ENCODE measurements at places on chromosomes 7 and 10.
A peak's percentile ranks its signal among the peaks of the same experiment; 100 is the strongest.

DNA sequence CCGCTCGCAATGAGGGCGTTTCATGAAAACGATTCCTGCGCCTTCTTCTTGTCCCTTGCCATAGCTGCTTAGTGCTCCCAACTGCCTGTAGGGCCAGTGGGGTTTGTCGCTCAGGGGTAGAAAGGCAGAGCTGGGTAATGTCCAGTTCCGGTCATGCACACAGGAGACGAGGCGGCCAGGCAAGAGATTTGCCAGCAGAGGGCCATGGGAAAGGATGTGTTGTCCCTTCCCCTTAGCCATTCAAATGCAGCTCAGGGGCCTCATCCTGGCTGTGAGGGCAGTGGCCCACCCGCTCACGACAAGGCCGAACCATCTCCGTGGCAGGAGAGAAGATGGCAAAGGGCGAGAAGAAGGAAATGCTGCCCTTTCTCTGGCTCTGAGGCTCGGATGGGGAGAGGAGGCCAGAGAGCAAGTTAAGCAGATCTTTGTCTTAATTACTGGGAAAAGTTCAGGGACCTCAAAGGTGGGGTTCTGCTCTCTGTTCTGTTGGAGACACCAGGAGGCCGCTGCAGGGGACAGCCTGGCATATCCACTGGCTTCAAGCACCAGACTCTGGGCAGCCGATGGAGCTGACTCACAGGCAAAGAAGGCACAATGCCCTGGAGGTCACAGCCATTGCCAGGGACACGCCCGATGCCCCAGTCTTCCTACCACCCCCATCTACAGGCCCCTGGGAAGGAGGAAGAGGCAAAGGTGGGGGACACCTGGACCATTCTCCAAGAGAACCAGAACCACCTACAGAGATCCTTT lies 534.8 kb upstream of the MGMT start:
- DNase-seq: no peak

DNA sequence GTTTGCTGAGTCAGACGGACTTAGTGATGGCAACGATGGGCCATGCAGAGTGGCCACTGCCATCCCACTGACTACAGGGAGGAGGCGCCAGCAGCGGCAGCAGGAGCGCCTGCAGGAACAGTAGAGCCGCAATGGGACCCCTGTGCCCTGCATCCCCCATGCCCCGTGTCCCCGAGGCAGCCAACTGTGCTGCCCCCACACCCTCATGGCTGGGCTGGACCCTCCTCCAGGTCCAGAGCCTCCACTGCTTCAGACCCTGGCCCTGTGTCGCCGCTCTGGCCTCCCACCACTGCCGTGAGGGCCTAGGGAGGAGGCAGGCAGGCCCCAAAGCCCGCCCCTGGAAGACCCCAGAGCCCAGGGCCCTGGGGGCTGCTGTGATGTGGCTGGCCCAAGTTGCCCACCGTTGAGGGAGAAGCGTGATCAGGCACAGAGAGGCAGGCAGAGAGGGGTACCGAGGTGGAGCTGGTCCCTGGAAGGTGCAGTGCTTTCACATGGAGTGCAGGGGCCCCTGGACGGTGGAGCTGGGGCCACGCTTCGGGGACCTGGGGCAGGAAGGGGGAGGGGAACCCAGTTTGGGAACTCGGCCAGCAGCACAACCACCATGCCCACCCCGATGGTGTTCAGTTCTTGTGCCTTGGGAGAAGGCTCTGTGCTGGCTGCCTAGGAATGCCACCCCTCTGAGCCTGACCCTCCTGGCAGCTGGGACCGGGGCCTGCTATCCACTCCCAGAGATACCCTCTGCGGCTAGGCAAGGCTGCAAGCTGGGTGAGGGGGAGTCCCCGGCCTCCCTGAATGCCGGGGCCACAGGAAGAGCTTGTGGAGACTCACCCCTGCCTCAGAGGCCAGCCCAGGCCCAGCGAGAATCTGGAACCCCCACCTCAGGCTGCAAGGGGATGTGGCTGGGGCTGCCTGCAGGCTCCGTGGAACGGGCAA lies 32.6 kb downstream of the DKK1 start:
- no peak for DNase-seq

DNA sequence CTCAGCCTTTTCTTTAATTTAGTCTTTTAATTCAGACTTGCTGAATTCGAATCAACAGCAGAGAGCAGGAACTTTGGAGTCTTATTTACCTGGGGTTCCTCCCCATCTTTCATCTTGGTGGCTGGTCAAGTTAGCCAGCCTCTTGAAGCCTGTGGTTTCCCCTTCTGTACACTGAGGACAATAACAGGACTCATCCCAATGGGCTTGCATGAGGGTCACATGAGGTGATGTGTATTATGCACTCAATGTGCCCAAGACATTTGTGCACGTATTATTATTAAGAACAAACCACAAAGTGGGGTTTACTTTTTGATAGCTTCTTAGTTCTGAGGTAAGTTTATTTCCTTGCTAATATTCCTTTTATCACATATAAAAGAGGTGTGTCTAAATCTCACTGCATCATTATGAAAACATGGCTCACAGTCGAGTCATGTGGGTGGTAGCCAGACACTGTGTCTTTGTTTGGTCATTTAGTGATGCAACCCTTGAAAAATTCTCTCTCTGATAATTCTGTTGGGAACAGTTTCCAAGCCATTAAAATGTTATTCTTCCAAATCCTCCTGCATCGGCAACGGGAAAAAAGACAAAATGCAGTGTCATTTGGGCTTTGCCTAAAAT lies 86.5 kb upstream of the GRB10 start:
- no peak for DNase-seq

GRCh38 chr7:47945261-47946015 lies 2.8 kb downstream of the PKD1L1 start:
- peak; percentile 57 for DNase-seq

GRCh38 chr7:29319719-29320521 lies 125.3 kb downstream of the CHN2 start:
- no peak for DNase-seq

- DNase-seq: no peak
Observed at GRCh38 chr10:70418229-70418628, 14.3 kb downstream of the EIF4EBP2 start.

GRCh38 chr7:135335628-135336139 lies 102.0 kb downstream of the STRA8 start:
- DNase-seq: no peak

DNA sequence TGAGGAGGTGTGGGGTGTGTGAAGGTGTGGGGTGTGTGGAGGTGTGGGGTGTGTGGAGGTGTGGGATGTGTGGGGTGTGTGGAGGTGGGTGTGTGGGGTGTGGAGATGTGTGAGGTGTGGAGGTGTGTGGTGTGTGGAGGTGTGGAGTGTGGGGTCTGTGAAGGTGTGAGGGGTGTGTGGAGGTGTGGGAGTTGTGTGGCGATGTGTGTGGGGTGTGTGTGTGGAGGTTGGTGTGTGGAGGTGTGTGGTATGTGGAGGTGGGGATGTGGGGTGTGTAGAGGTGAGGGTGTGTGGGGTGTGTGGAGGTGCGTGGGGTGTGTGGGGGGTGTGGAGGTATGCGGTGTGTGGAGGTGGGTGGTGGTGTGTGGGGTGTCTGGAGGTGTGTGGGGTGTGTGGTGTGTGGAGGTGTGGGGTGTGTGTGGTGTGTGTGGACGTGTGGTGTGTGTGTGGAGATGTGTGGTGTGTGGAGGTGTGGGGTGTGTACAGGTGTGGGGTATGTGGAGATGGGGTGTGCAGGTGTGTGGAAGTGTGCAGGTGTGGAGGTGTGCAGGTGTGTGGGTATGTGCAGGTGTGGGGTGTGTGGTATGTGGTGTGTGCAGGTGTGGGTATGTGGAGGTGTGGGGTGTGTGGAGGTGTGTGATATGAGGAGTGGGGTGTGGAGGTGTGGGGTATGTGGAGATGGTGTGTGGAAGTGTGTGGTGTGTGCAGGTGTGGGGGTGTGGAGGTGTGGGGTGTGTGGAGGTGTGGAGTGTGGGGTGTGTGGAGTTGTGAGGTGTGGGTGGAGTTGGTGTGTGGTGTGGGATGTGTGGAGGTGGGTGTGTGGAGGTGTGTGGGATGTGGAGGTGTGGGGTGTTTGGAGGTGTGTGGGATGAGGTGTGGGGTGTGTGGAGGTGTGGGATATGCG lies 34.5 kb downstream of the SPDYE17 start:
- DNase-seq: no peak

DNA sequence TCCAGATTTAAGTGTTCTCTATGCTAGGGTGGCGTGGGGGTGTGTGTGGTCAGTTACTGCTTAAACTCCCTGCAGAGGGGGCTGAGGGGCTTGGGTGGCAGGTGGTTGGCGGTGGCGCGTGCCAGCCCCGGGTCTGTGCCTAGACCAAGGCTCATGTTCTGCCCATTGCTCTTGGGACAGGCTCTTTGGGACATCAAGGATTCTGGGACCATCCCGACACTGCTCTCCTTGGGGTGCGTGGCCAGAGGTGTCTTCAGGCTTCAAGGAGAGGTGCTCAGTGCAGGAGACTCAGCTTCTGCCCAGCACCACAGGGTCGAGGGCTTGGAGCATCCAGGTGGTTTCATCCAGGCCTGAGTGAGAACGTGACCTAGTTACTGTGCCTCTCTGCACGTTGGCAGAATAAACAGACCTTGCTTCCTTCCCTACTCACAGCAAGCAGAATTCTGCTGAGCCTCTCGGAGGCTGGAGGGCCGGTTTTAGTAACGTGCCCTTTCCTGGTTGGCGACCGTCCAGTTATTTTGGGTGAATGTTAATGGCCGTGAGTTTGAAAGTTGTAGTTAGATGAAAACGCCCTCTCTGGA lies 39.9 kb downstream of the CAMK1D start:
- DNase-seq: no peak

- DNase-seq: no peak
Observed at GRCh38 chr7:92645114-92646061, 55.2 kb upstream of the FAM133B start.

GRCh38 chr10:88401671-88402347 lies 181.3 kb downstream of the RNLS start:
- DNase-seq: no peak

- DNase-seq: peak; percentile 28
Observed at GRCh38 chr10:95560278-95561176, 644 bp downstream of the SORBS1 start.

- DNase-seq: no peak
Observed at GRCh38 chr7:45574416-45574668, 174 bp downstream of the ADCY1 start.

- DNase-seq: no peak
Observed at GRCh38 chr7:78636727-78637126, 816.7 kb downstream of the MAGI2 start.

GRCh38 chr10:124066781-124067714 lies 26.4 kb downstream of the CHST15 start:
- DNase-seq: no peak

DNA sequence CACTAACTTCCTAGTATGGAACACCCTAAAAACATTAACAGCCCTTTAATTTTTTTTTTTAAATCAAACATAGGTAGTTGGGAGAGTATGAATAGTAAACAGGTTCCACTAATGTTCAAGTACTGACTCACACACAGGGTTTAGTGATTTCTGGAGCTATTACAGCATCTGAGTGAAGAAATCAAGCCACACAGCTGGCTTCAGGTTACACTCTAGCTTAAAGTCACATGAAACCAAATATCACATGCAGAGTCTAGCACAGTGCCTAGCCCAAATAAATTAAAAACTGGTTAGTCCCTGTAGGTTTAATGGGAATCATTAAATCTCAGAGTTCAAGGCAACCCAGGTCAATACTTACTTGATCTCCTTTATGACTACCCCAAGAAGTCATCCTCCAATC lies 11.6 kb downstream of the PANK1 start:
- no peak for DNase-seq

GRCh38 chr7:1665549-1666316 lies 4.3 kb upstream of the ELFN1 start:
- DNase-seq: no peak

DNA sequence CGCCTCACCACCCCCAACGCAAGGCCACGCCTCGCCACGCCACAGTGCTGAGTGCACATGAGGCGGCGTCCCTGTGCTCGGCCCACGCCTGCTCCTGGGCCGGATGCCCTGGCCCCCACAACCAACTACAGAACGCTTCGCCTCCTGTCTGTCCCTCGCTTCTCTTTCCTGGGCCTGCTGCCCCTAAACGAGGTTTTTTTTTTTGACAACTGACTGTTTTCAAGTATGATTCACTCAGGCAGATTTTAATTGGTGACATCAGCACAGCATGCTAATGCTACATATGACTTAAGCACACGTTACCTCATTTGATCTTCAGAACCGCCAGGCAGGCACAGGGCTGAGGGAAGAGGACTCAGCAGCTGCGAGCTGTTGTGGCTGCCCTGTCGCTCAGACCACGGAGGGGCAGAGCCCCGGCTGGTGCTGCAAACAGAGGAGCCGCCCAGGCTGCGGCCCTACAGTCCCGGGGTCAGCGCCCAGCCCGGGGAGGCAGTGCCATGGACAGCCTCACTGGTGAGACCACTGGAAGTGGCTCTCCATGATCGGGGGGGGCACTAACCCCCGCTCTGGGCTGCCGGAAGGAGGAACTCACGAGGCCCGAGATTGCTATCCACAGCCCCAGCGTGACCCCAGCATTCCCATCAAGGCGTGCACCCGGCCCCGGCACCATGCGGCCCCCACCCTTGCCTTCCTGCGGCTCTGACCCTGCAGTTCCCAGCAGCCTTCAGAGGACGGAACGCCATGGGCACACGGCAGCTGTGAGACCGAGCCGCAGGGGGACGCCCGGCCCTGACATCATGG lies 212.8 kb downstream of the MAD1L1 start:
- no peak for DNase-seq

GRCh38 chr7:37771342-37771741 lies 77.1 kb upstream of the NME8 start:
- DNase-seq: no peak

DNA sequence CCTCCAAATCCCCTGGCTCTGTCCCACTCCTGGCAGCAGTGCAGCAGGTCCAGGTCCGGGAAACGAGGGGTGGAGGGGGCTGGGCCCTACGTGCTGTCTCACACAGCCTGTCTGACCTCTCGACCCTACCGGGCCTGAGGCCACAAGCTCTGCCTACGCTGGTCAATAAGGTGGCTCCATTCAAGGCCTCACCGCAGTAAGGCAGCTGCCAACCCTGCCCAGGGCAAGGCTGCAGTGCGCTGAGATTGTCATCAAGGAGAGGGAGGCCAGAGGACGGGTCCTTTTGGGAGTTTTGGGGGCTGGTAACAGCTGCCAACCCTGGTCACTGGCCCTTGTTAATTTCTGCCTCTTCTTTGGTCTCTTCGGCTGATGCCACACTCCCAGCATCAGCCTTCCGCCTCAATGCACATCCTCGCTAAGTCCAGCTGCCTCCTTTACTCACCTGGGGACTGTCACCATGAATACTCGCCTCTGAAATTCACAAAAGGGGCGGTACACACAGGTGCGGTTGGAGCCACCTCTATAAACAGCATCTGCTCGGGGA lies 3.5 kb downstream of the EPO start:
- DNase-seq: no peak

- no peak for DNase-seq
Observed at GRCh38 chr7:31370609-31371008, 30.1 kb upstream of the NEUROD6 start.

- no peak for DNase-seq
Observed at GRCh38 chr7:4769761-4770160, 5.7 kb upstream of the AP5Z1 start.
